ENCODE measurements at places on chromosomes 1 and 21.

DNA sequence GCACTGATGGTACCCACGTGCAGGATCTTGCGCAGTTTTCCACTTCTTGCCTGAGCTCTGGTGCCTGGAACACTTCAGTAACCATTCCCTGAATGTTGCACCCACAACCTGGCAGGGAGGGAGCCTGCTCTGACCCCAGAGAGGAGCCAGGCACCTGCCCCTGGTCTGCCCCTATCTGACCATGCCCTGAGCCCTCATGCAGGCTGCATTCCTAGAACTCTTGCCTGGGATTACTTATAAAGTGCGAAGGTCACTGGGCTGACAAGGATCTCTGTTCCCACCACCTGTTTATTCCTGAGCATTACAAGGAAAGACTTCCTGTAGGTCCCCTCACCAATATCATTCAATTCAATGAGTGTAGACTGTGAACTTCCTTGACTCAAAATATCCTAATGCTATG, 191.9 kb upstream of the FMN2 start:
- DNase-seq, result no peak

DNA sequence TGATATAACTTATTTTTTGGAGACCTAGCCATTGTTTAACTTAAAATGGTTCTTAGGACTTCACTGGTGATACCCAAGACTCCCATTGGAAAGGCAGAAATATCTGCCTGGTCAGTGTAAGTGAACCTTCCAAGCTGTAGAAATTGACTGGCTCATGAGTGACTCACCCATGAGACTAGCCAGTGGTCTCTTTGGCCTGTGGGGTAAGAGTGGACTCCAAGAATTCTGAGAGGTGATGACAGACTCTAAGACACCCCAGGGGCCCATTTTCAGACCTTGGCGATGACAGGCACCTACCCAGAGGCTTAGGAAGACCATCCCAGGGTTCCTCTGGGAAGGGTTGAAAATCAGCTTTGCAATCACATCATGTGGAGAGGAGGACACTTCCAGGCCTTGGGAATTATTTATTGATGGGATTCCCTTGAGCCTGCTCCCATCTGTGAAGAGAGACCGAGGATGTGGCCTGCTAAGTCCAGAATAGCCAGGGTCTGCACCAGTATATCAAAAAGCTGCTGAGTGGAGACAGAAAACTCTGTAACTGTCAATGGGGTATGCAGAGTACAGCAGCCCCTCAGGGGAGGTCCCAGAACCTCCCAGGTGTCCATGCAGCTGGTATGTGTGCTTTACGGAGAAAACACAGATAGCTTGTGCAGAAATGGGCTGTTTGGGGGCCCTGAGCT, 78.9 kb downstream of the KAZN start:
- DNase-seq, result no peak

GRCh38 chr21:42263591-42264131, 44.7 kb downstream of the ABCG1 start:
- no peak for DNase-seq

DNA sequence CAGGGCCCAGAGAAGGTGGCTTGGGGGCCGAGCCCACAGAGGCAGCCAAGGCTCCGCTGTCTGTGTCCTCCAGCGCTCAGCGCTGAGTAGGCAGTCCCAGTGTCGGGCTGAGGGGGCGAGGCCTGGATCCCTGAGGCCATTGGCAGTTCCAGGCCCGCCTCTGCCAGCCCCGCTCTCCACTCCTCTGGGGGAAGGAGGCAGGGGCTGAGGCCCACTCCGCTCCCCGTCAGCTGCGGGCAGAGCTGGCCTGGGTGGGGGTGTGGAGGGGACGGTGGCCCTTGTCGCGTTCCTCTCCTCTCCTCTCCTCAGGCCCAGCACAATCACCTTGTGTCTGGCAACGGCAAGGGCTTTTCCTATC, 132.8 kb downstream of the CASZ1 start:
- DNase-seq, result no peak

GRCh38 chr1:236280438-236281197, 1.1 kb downstream of the ERO1B start:
- no peak for DNase-seq

DNA sequence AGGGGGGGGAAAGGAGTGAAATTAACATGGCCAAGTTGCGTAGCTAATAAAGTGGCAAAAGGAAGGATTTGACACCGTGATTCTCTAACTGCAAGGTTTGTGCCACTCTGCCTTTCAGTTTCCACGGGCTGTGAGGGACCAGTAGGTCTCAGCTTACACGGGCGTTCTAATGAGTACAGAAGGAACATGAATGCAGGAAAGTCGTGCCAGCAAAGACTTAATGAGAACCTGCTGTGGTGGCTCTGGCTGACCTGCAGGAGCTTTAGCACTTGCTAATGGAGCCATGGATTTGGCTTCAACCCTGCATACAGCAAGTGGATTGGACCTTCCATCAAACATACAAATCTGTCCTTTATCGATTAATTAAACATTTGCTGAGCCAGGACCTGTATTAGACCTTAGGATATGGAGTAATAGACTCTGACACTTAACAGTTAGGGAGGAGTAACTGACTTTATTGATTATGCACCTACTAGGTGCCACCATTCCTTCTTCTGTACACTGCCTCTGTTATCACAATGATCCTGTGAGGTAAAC, 15.1 kb upstream of the PITHD1 start:
- no peak for DNase-seq

DNA sequence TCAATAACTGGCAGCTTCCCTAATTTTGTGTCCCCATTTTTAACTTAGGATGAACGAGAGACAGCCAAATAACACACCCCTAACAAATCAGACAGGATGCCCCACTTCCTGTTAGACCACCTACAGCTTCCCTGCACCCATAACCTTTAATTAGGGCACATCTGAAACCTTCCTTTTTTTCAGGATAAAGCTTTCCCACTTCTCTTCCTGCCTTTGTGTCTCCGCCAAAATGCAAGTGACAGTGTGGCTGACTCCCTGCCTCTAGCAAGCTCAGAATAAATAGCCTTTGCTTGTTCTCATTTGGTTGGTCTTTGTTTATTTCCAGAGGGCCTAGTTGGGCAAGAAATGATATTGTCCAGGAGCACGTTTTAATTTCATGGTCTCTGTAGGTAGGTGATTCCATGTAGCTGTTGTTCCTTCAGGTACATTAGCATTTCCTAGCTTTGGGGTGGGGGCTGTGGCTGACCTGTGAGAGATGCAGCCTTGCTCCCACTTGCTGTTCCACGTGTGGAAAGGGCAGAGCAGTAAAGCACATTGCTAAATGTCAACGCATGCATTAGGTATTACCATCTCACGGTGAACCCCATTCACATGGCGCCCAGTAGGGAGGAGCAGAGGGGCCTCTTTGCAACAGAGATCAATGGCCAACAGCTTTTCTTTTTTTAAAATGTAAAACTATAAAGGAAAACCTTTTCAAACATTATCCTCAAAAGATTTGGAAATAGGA, 154.9 kb downstream of the ST6GALNAC3 start:
- DNase-seq, result no peak

DNA sequence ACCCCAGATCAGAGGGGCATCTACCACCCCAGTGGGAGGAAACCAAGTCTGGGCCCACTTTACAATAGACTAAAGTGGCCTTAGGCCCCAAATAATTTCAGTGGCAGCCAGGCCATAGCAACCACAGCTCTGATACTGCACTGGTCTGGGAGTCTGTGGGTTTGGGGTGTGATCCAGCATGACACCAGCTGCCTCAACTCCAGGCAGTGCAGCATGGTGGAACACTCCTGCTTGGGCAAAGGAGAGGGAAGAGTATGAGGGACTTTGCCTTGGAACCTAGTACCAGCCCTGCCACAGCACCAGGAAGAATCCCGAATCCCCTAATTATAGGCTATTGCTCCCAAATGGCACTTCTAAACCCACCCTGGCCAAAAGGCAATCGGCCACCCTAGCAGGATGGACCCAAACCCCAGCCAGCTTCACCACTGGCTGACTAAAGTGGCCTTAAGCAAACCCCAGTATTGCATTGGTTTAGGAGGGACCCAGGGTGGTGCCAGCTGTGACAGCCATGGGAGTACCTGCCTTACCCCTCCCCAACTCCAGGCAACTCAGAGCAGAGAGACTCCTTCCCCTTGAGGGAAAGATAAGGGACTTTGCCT, 47.1 kb downstream of the PACC1 start:
- DNase-seq, result no peak

DNA sequence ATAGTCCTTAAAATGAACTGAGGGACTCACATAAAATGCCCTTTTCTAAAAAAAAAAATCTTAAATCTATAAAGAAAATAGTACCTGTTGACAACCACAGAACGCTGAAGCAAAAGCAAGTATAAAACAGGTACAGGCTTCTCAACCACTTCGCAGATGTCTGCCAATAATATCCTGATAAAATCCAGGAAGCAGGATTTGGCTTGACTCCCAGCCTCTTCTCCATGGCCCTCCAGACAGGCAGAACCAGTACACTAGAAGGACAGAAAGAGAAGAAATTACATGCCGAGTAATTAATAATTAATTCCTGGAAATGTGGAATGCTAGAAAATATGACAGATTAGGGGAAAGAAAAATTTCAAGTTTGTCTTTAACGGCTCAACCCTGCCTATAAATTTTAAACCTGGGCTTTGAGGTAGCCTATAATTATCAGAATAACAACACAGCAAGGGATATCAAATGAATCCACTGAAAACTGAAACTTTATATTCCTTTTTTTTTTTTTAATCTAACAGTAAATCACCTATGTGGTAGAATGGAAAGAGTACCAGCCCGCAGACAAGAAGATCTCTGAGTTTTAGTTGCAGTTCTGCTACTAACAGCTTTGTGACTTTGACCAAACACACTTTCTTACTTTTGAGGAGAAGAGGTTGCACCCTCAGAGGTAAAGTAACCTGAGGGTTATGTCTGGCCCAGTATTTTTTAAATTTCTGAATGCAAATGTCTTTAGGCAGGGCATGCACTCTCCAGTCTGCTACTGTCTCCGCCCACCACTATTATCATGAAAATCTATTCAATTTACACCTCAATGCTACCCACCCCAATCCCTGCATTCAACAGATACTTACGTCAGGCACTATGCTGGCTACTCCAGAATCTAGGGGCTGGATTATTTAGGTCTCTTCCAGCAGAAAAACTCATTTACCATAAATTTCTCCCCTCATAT, 2.7 kb downstream of the KIAA0319L start:
- peak; percentile 95 for DNase-seq

- peak; percentile 53 for DNase-seq
These were observed 33.0 kb upstream of the PDPN start for GRCh38 chr1:13550663-13551062.

DNA sequence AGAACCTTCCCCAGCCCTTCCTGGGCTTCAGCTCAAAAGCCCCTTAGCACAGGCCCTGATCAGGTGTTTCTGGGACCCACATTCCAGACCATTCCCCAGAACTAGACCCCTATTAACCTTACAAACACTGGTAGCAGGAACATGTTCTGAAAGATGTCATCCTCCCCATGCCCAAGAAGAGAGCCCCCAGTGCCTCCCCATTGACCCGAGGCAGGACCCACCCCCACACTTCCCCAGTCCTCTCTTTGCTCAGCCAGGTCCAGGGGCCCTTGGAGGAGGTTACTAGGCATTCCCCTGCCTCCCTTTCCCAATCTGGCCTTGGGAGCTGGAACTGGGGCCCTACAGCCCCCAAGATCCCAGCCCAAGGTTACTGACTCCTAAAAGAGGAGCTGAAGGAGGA, 38.9 kb upstream of the HMGB4 start:
- no peak for DNase-seq

DNA sequence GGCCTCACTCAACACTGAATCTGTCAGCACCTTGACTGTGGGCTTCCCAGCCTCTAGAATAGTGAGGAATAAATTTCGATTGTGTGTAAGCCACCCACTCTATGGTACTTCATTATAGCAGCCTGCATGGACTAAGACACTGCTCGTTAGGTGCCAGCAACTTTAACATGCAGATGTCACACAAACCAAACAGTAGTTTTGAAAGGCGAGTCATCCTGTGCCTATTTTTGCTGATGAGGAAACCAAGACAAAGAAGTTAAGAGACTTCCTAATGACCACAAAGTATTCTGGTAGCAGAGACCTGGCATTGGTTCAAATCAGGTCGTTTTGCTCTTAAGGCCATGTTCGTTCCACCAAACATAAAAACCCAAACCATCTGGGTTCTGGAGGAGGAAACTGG, 42.9 kb downstream of the BATF3 start:
- DNase-seq, result no peak

GRCh38 chr1:182835806-182836205, 3.3 kb upstream of the DHX9 start:
- no peak for DNase-seq

- peak; percentile 85 for DNase-seq
These were observed 63.2 kb downstream of the SYDE2 start for GRCh38 chr1:85137660-85138059.

DNA sequence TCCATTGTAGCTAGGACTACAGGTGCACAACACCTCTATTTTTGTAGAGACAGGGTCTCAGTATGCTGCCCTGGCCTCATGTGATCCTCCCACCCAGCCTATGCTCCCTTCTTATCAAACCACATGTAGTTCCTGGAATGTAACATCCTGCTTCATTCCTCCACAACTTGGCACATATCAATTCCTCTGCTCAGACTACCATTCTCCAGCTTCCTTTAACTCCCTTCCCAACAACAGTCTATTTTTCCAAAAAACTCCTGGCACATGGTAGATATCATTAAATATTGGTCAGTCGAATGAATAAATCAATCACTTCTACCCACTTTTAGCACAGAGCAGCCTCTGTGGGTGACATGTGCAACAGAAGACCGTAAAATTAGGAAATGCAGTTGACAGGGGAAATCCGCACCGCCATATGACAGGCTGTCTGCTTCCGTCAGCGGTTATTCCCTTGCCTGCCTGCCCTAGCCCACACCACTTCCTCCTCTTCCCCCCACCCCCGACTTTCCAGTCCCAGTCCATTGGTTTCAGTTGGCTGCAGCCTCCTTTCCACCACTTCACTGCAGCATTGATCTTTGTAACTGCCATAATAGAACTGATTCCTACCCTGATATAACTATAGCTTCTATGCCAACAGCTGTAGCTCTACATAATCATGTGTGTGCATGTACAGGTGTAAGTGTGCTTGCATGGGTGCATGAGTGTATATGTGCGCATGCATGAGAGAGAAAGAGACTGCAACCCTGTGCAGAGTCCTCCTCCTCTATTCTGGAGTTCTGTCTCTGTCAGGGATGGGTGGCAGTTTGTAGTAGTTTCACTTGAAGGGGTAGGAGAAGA, 6.8 kb upstream of the AKR1A1 start:
- DNase-seq, result no peak

GRCh38 chr1:11700601-11701467, 9.3 kb downstream of the DRAXIN start:
- no peak for DNase-seq
